ENCODE measurements at places on chromosomes 12 and 14.

DNA sequence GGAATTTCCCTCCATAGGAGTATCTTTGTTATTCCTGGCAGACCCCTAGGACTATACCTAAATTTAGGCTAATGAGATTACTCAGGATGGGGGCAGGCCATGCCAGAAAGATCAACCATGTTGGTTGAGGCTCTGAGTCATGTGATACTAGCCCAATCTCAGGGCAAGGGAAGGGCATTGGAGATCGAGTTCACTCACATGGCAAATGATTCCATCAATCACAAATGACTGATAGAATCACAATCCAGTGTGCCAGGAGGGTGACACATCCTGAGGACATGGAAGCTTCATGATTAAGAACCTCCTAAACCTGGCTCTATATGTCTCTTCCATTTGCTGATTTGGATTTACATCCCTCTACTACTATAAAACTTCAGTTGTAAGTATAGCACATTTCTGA lies 182.3 kb downstream of the NTF3 start:
- DNase-seq: no peak

GRCh38 chr14:54047645-54048308 lies 91.2 kb upstream of the BMP4 start:
- DNase-seq: no peak

- no peak for DNase-seq
Measured at GRCh38 chr12:124566997-124567672, at the start of gene NCOR2. TSS of gene NCOR2 (minus strand) at chr12:124567612. CDS start at chr12:124495251, 72,361 bp downstream.

GRCh38 chr14:92173668-92174067 lies 51.9 kb downstream of the CPSF2 start:
- no peak for DNase-seq

Measured in GDM1 (cell line).